ENCODE measurements at places on chromosomes 2 and 18.

- DNase-seq, result no peak
Measured at GRCh38 chr18:55234366-55235093, 275.3 kb upstream of the CCDC68 start.

GRCh38 chr18:23499291-23499781 lies 4.0 kb upstream of the RMC1 start:
- DNase-seq, result peak; percentile 49

DNA sequence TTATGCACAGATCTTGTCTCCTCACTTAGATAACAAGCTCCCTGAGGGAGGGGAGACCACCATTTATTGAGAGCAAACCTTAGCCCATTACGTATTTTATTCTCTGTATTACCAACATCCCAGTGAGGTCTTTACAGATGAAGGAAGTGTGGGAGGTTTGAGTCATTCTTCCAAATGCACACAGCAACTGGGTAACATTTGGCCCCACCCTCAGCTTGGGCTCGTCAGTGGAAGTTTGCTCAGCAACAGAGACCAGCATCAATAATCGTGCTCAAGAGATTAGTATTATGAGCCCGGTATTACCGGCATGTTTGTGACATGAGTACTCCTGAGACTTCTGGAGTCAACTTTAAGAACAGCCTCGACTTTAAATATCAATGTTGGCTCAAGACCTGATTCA lies 168.6 kb downstream of the ETAA1 start:
- peak; percentile 85 for DNase-seq

- no peak for DNase-seq
Measured at GRCh38 chr2:151150331-151151320, 111.0 kb downstream of the RBM43 start.

GRCh38 chr2:234732404-234733092 lies 219.3 kb upstream of the SH3BP4 start:
- no peak for DNase-seq

DNA sequence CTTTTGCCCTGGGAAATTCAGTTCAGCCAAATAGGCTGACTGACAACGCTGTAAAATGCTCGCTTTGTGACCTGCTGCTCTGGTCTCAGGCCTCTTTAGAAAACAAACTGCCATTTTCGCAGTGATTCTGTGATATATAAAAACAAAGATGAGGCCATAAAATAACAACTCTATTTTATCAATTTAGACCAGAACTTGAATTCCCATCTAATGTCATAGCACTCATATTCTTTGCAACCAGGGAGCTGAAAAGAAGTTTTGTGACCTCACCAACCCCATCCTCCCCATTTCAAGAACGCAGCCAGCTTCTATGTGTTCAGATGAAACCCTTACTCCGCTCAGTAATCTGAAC lies 40.3 kb downstream of the TCF4 start:
- DNase-seq, result no peak

DNA sequence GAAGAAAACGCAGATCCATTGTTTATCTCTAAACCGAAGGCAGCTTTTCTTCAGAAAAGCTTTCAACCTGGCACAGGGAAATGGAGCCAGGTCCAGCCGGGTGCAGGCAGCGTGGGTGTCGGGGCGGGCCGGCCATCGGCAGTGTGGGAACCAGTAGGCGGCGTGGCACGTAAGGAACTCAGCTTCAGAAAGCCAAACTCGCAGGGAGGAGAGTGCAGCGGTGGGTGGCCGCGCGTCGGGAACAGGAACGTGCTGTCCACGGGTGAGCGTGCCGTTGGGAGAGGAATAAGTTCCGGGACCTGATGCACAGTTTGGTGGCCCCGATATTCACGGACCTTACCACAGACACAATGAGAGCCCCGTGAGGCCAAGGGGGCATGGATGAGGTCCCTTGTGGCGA lies 270.4 kb downstream of the TWIST2 start:
- no peak for DNase-seq

DNA sequence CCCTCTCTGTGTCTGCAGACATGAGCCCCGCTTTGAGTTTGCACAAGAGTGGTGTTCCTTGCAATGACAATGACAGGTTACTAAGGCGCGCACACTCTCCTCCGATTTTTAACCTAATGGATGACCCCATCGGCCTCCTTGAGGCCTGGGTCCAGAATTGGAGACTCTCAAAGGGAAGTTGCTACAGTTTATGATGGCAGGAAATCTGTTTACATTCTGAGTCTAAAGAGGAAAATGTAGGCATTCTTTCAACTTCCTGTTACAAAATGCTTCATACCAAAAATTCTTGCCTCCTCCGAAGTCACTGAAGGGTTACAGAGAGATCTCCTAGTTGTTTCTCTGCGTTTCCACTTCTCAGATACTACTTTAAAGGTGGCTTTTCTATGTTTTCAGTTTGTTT lies 225.3 kb upstream of the AGAP1 start:
- no peak for DNase-seq

GRCh38 chr2:196963961-196964360 lies 37.5 kb upstream of the PGAP1 start:
- no peak for DNase-seq

DNA sequence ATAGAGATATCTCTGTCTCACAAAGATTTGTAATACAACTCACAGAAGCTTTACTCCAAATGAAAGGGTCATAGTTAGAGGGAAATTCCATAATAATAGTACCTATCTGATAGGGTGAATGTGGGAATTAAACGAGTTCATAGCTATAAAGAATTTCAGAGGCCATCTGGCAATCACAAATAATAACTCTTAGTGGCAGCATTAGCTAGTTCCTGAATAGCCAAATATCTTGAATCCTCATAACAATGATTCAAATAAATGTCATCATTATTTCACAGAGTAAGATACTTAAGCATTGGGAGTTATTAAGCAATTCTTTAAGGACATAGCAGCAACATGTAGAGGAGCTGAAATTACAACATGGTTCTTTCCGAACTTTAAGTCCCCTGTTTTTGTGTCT lies 1265.0 kb upstream of the PIK3C3 start:
- no peak for DNase-seq

GRCh38 chr2:211237586-211238275 lies 681.3 kb downstream of the CPS1 start:
- DNase-seq, result no peak

DNA sequence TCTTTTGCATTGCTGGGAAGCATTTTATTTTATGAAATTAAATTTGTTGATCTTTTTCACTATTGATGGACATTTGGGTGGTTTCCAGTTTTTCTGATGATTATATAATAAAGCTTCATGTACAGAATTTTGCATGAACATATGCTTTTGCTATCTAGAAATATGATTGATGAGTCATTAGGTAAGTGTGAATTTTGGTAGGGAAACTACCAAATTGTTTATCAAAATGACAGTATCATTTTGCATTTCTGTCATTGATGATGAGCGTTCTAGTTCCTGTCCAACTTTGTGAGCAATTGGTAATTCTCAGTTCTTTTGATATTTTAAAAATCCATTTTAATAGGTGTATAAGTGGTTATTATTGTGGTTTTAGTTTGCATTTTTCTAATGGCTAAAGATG lies 67.7 kb downstream of the TAF4B start:
- DNase-seq, result no peak

DNA sequence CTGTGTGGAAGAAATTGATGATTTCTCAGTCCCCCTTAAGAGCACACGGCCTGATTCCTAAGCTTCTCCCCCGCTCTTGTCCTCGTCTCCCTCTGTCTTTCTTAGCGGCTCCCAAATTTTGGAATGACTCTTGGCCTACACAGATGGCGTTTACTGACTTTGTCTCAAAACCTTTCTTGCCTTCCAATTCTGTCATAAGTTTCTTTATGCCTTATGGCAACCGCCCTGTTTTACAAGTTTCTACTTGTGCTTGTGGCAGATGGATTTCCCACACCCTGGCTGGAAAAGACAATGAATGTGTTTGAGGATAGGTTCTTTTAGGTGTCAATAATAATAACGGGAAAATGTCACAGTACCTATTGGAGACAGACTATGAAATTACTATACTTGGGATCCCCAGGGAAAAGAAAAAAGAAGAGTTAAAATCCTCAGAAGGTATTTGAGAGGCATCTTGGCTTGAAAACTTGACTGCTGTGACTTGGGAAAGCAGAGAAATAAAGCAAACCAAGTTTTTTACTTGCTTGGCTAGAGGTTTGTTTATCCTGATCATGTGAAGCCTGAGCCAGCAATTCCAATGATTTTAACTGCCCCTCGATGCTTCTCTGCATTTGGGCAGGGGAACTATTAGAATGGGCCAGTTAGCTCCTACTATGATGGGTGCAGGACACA lies 276.4 kb downstream of the HRH4 start:
- no peak for DNase-seq

- DNase-seq, result no peak
Measured at GRCh38 chr2:120498121-120498520, 152.2 kb downstream of the INHBB start.

GRCh38 chr2:20972792-20973565 lies 70.9 kb downstream of the APOB start:
- no peak for DNase-seq

DNA sequence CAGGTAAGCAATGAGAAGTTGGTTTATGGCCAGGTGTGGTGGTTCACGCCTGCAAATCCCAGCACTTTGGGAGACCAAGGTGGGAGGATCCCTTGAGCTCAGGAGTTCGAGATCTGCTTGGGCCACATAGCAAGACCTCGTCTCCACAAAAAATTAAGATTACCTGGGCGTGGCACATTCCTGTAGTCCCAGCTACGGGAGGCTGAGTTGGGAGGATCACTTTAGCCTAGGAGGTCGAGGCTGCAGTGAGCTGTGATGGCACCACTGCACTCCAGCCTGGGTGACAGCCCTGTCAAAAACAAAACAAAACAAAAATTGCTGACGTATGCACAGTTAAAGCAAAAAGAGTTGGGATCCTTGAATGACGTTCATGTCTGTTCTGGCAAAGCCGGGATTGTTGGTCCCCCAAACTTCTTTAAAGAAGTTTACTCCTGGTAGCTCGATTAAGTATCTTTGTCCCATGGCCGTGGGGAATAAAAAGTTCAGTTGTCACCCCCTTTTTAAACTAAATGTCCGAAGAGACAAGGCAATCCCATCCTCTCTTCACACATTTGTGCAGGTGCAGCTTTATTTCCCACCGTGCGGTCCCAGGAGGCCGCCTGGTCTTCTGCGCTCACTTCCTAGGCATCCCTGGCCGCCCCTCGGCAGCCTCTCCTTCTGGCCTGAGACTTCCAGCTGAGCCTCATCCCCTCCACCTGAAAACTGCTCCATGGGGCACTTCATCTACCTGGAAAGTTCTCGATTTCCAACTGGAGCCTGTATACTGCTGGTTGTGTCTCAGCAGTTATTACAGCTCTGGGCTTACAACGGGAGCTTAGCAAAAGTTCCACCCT lies 762 bp upstream of the SPOPL start:
- no peak for DNase-seq

GRCh38 chr2:95025406-95026319 lies at the start of gene MAL:
Gene MAL (plus strand): TSS chr2:95025708. CDS start chr2:95025793, 85 bp downstream.
- no peak for DNase-seq

DNA sequence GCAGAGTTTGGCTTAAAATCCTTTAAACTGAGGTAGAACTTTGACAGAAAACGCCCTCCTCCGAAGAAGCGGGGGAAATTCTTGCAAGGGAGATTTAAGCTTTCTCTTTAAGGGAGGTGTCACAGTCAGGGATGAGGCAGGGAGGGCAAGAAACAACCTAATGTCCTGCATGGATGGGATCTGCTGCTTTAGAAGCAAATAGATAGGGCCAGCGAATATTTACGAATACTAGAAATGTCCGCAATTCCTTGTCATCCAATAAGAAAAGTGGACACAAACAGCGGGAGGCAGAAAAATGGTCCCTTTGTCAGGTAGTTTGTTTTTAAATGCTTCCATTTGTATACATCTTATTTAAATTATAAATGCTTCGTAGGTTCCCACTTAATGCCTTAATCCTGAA lies 12.0 kb downstream of the MEIS1 start:
- no peak for DNase-seq

DNA sequence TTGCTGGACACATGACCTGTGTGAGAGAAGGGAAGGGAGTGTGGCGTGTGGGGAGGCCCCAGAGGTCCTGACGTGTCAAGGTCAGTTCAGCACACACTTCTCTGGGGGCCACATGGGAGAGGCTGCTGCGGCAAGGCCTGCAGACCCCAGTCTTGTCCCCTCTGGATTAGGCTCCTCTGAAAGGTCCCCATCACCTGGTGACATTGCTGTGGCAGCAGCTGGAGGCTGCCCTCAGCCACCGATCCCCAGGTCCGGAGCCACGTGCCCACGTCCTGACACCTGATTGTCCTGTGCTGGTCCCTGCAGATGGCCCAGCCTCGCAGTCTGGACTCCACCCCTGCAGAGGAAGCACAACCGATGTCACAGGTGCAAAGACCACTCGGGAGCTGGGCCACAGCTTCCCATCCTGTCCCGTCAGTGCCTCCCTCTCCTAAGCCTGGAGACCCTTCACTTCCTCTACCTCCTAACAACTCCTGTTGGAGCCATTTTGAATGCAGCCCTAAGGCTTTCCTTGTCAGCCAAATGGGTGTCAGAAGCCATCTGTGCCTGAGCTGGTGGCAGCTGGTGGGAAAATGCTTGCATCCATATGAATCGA lies 12.7 kb downstream of the TMEM177 start:
- no peak for DNase-seq

- DNase-seq, result no peak
Measured at GRCh38 chr2:31651736-31652135, 71.0 kb upstream of the SRD5A2 start.

- DNase-seq, result no peak
Measured at GRCh38 chr2:233354500-233354924, 218 bp downstream of the DGKD start.

DNA sequence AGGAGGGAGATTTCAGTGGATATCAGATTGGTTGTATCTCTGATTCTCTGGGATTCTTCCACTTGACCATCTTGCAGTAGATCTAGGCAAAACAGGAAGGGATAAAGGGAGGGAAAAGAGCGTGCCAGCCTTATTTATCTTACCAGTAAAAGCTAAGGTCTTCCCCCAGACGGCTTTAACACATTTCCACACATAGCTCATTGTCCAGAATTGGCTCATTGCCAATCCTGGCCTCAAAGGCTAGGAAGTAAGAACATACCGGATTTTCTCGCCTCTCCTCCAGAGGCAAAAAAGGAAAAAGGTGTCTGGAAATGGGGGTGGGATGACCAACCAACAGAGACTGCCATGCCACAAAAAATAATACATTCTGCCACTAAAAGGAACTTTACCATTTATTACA lies 411.6 kb upstream of the NRP2 start:
- DNase-seq, result no peak

DNA sequence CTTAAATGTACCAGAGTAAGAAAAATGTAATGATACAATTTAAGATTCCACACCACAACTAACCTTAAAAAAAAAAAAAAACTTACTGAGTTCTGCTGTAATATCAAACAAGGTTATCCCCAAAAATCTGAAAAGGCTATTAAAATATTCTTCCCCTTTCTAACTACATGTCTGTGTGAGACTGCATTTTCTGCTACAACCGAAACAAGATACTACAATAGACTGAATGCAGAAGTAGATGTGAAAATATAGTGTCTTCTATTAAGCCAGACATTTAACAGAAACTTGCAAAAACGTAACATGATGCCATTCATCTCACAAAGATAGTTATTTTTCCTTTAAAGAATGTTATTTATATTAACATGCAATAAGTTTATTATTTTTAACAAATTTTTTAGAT lies 16.2 kb downstream of the SS18 start:
- DNase-seq, result no peak

- DNase-seq, result no peak
Measured at GRCh38 chr18:38421021-38421420, 855.4 kb upstream of the CELF4 start.

Data from skeletal muscle cell (primary cell).